Stimulated activated CD4-positive, alpha-beta T cell treated with anti-CD3 and anti-CD28 coated beads, Interleukin-4, amount 100 ng/mL, for 4 hours (primary cell): ENCODE measurements at places on chromosomes 3 and 15.

DNA sequence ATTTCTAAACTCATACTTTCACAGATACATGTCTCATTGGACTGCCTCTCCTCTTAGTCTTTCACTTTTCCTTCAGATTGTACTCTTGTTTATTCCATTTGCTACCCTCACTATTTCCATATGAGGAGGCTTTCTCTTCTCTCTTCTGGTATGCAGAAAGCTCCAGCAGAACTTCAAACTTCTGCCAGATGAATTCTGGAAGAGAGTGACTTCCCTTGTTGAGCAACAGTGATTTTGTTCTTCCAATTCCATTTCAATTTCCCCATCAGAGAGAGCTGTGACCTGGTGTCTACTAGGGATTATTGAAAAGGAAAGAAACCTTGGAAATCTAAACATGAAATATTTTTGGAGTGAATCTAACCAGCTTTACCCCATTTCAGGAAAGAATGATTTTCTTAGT is 523.2 kb upstream of the ZNF717 start:
- no peak for DNase-seq

GRCh38 chr3:121707531-121708273 is 41.8 kb downstream of the GOLGB1 start:
- DNase-seq = no peak

DNA sequence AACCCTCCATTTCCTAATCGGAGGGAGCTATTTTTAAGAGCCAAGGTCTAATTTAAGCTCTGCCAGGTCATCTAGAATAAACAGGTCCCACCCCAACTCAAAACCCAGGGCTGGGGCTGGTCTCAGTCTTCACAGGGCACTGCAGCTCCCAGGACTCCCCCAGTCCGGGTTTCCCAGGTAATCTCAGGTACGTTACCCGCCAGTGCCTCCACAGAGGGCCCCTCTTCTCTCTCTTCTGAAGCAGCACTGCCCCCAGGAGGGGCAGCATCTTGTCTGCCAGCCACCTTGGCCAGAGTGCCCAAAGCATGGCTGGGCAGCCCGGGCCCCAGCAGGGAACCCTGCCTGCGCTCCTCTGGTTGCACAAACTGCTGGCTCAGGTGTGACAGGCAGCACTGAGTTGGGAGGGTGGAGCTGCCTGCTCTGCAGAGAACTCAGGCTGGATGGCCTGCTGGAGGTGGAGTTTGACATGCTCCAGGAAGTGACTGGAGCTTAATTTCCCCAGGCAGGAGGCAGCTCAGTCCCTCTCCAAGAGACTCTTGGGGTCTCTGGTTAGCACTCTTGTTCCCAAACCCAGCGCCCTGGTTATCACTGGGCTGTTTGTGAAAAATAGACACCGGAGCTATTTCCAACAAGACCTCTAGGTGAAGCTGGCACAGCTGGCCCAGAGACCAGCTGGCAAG is at the start of gene PLA2G4F:
PLA2G4F (minus strand) TSS at position 394 of the 680 bp plus-strand sequence; CDS start at position 307, 87 bp downstream.
- no peak for DNase-seq

- DNase-seq = no peak
Measured at GRCh38 chr15:34606545-34606944, 23.1 kb upstream of the GOLGA8B start.

- DNase-seq = no peak
Measured at GRCh38 chr3:25568525-25569078, 96.1 kb downstream of the TOP2B start.
